Cortex of kidney (tissue), 1 donor: ENCODE measurements at places on chromosomes 1 and 21.

- DNase-seq = no peak
Measured at GRCh38 chr1:8349961-8350360, 32.0 kb downstream of the SLC45A1 start.

- DNase-seq = no peak
Measured at GRCh38 chr1:222181191-222181590, 366.7 kb downstream of the HHIPL2 start.

DNA sequence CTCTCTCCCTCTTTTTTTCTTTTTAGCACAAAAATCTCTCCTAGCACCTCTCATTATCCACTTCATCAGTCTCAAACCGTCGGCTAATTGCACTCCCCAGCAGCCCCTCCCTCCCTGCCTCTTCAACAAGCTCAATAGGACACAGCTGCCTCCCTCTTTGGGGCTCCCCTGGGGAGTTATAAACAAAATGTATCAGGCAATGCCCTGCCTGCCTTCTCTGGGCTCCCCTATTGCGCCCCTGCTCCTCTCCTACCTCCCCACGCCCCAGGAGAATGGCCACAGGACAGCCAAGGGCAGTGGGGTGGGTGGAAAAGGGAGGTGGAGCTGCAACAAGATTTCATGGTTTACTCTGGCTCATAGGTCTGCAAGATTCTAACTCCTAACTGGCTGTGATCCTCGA, 147.1 kb upstream of the GRIK3 start:
- no peak for DNase-seq

DNA sequence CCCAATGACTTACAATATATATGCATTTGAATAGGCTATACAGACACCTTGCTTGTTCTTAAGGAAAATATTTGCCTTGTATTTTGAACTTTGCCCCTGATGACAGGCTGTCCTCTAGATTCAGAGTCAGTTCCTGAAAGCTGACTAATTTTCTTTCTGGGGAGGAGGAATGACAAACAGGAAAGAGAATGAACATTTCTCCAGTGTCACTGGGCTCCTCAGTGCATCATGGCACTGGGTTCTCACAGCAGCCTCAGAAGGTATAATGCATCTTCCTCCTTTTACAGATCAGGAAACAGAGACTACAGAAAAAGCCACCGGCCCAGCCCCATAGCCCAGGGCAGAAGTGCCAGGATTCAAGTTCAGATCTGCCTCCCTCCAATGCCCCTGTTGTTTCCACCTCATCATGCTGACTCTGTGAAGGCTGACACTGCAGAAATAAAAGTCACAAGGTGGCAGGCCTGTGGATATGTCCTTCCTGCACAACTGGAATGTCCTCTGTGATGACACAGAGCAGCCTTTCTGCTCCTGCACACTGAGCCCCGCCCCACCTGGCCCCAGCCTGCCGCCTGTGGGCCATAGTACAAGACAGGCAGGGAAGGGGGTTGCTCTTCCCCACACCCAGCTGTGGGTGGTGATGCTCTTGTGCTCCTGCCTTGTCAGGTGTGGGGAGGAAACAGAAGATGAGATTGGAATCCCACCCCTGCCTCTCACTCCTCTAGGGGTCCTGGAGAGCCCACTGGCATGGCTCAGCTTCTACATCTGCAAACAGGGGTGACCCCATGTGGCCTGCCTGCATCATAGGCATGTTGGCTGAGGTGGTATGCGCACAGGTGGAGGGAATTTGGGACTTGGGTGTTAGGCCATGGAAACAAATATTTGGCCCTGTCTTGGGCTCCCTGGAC, 6.4 kb downstream of the TTC22 start:
- DNase-seq = no peak

- no peak for DNase-seq
Measured at GRCh38 chr1:211781260-211781659, 49.3 kb downstream of the LPGAT1 start.

DNA sequence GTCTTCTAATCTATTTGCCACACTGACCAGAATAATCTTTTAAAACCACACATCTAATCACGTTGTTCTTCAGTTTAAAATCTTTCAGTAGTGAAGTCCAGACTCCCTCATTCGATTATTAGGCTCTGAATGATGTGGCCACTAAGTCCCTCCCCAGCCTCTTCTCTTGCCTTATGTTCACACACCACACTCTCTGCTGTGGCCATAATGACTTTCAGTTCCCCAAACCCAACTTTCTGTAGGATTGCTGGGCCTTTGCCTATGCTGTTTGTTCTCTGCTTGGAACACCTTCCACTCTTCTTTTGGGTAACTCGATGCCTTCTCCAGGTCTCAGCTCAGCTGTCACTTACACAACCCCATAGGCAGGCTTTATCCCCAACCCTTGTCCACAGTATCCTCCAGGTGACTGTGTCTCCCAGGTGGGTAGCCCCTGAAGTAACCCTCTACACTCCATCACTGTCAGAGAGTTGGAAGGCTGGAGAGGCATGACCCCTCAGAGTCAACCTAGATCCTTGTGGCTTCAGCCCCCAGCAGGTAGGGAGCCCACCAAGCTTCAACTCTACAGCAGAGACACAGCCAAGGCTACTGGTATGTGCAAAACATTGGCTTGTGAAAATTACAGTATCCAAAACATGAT, 8.4 kb upstream of the SLC37A1 start:
- no peak for DNase-seq

GRCh38 chr1:115654663-115655305, 13.0 kb downstream of the VANGL1 start:
- DNase-seq = no peak

- no peak for DNase-seq
Measured at GRCh38 chr1:1304331-1305299, 3.1 kb downstream of the ACAP3 start.

DNA sequence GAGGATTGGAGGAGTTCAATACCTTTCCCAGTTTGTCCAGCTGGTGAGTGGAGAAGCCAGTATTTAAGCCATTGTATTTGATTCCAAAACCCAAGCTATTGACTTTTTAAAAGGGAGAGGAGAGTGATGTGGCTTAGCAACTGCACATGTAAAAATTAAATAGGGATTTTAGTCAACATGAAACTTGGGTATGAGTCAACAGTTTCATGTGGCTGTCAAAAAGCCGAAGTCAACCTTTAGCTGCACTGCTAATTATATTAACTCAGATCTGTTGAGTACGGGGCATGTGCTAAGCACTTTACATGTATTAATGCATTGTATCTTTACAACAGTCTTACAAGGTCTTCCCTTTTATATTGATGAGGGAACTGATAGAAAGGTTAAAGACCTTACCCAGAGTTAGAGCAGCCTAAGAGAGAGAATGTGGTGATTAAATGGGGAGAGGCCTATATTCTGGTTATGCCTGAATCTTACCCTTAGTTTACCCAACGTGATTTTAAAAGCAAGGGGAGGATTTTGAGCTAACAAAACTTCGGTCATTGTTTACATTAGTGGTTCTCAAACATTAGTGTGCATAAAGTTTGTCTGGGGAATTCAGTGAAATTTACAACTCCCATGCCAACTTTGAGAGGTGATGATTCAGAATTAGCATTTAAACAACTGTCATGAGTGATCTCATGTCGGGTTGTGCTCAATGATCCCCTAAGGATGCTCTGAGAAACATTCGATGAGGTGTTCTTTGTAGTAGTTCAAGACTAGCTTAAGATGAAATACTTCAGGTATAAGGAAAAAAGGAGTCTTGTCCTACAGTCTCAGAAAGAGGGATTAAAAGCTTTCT, 6.9 kb upstream of the SLC35F3 start:
- no peak for DNase-seq

GRCh38 chr1:204889681-204890383, 19.2 kb downstream of the NFASC start:
- DNase-seq = no peak
